ENCODE measurements at places on chromosomes 1 and 21.

GRCh38 chr1:44300852-44301251, 54.2 kb downstream of the ERI3 start:
- no peak overlapping the region for H3K4me3 ChIP-seq
- no peak overlapping the region for H3K27ac ChIP-seq
- H3K36me3 ChIP-seq = peaks cover 16% of the 10 kb centered on the region
- no peak for DNase-seq

DNA sequence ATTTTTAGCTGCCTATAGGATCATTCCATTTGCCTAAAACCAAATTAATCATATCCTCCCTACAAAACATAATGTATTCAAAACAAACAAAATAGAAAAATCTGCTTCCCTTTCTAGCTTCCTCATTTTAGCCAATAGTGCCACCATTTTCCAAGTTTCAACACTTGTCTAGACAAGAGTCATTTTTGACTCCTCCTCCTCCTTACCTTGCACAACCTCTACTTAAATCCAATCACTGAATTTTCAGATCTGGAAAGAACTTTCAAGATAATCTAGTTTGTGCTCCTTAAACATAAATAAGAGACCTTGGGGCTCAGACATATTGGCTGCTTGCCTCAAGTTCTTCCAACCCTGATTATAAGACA, 7.4 kb downstream of the STX6 start:
- no peak overlapping the region for H3K27ac ChIP-seq
- no peak for DNase-seq
- no peak overlapping the region for H3K4me3 ChIP-seq
- no peaks in the 10 kb centered on the region for H3K36me3 ChIP-seq
- no peaks in the 10 kb centered on the region for H3K27me3 ChIP-seq

DNA sequence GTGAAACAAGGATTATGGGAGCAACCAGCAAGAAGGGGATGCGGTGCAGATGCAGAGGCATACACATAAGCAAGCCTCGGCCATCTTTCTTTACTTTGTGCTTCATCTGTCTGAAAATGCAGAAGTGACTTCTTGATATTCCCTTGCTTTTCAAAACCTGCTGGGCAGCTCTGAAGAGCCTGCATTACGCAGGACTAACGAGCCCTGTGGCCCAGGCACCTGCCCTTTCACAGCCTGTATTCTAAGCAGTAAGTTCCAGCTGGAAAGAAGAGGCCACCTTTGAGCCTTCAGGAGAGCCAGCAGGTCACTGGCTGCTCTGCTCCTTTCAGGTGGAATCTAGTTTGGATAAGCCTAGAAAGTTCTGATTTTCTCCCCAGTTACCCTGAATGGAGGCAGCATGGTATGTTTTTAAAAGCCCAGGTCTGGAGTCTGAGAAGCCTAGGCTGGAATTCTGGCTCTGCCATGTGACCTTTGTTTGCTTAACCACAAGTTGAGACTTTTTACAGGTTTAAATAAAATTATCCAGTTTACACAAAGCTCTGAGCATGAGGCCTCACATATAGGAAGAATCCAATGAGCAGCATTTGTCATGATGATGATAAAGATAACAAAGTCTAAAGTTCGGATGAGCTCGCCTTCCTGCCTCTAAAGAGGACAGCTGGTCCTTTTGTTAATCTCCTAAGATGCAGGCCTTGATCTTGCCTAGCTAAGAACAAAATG, 122.9 kb downstream of the UBR4 start:
- H3K36me3 ChIP-seq = peaks cover 95% of the 10 kb centered on the region
- no peak overlapping the region for H3K27ac ChIP-seq
- DNase-seq = no peak
- no peak overlapping the region for H3K4me3 ChIP-seq

DNA sequence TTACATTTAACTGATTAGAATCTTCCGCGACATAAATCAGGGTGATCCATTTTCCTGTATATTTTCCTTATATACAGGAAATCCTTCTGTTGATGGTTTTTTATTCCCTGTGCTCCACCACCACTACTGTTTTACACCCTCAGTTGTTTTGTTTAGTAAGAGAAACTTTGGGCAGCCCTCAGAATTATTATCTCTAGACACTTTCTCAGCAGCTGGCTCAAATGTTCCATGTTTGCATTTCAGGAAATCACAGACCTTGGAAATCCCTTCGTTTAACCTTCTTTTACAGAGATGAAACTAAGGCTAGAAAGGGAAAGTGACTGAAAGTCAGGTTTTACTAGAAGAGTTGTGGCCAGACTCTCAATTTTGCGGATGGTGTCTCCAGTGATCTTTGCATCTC, 15.2 kb downstream of the ZNF697 start:
- H3K36me3 ChIP-seq = no peaks in the 10 kb centered on the region
- H3K4me3 ChIP-seq = no peak overlapping the region
- no peaks in the 10 kb centered on the region for H3K4me1 ChIP-seq
- DNase-seq = no peak

DNA sequence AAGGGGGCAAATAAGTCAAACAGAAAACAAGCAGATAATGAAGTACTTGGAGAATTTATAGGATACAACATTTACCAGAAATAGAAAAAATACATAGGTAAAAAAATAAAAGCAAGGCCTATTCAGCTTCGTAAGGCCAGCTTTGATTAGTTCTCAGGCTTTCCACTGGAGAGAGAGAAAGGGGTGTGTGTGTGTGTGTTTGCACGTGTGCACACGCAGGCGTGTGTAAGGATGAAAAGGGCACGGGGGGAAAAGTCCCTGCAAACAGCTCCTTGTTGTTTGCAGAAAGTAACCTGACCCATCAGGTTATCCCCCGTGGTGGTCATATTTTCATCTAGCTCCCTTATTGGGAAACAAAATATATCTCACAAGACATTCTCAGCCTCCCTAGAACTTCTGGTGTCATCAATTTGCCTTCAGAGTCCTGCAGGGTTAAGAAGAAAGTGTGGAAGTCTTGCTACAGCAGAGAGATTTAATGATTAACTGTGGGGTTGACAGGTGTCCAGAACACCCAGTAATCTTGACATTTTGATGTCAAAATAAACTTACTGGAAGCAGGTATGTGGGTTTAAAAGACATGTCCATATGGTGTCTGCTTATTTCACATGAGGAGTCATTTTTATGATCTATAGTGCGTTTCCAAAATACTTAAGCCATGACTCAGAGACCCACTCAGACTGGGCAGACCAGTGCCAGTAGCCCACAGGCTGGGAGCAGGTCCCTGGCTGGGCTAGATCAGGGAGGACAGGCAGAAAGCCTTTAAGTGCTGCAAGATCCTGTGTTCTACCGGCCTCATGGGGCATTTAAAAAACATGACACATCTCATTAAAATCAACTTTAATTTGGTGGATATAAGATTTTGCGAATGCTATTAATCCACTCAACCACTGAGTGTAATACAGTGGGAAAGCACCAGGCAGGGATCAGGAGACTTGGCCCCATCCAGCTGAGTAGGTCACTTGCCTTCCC, 487.6 kb upstream of the CAMK1G start:
- H3K36me3 ChIP-seq = no peaks in the 10 kb centered on the region
- no peak overlapping the region for H3K27ac ChIP-seq
- H3K4me3 ChIP-seq = no peak overlapping the region
- H3K27me3 ChIP-seq = no peaks in the 10 kb centered on the region
- DNase-seq = no peak

DNA sequence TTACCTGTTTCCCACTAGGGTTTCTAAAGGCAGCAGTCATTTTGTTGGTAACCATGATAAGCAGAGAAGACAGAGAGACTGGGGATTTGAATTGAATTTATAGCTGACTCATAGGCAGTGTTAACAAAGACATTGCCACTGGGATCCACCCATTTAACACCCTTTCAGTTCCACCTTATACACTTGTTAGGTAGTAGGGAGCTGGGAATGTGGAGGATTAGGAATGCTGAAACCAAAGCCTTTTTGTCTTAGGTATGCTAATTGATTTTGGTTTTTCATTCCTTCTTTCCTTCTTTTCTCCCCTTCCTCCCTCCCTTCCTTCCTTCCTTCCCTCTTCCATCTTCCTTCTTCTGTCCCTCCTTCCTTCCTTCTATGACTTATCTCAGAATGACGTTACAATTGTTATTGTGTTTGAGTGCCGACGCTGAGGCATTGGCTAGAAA, 7.5 kb upstream of the EVI5 start:
- peaks cover 2% of the 10 kb centered on the region for H3K27me3 ChIP-seq
- no peaks in the 10 kb centered on the region for H3K36me3 ChIP-seq
- H3K27ac ChIP-seq = no peak overlapping the region
- no peaks in the 10 kb centered on the region for H3K4me1 ChIP-seq
- no peak for DNase-seq

GRCh38 chr1:153535242-153536011, at the start of gene S100A6:
Gene S100A6, minus strand, starts transcription at chr1:153535991. Its CDS starts 652 bp downstream, at chr1:153535339.
- peak within 1 kb of the TSS; percentile 96 for H3K27ac ChIP-seq
- no peaks in the 10 kb centered on the region for H3K27me3 ChIP-seq
- H3K4me1 ChIP-seq = peaks cover 69% of the 10 kb centered on the region
- peaks cover 3% of the 10 kb centered on the region for H3K36me3 ChIP-seq
- H3K4me3 ChIP-seq = peak within 1 kb of the TSS; percentile 86

GRCh38 chr1:207268337-207268736, 53.1 kb upstream of the CD55 start:
- no peaks in the 10 kb centered on the region for H3K4me1 ChIP-seq
- no peak overlapping the region for H3K27ac ChIP-seq
- H3K27me3 ChIP-seq = no peaks in the 10 kb centered on the region
- no peaks in the 10 kb centered on the region for H3K36me3 ChIP-seq
- no peak overlapping the region for H3K4me3 ChIP-seq

DNA sequence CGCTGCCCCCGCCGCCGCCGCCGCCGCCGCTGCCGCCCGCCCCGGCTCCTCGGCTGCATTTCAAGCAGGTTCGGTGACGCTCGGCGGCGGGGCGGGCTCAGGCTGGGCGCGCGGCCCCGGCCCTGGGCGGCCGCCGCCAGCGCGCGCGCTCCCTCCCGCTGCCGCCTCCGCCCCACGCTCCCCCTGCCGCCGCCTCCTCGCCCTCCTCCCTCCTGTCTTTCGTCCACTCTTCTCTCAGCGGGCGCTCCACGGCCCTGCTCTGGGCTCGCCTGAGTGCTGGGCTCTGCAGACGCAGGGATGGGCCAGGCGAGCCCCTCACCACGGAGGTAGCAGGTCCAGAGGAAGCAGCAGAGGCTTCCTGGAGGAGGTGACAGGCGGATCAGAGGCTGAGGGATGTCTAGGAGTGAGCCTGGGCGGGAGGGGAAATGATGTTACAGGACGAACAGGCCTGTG, at the start of gene LRP8:
TSS of gene LRP8 (minus strand) at position 62 of the 453 bp plus-strand sequence. CDS start 158 bp downstream, outside the sequence.
- H3K4me3 ChIP-seq = peak within 1 kb of the TSS; percentile 75
- H3K36me3 ChIP-seq = no peaks in the 10 kb centered on the region
- DNase-seq = peak; percentile 55
- no peaks in the 10 kb centered on the region for H3K27me3 ChIP-seq

DNA sequence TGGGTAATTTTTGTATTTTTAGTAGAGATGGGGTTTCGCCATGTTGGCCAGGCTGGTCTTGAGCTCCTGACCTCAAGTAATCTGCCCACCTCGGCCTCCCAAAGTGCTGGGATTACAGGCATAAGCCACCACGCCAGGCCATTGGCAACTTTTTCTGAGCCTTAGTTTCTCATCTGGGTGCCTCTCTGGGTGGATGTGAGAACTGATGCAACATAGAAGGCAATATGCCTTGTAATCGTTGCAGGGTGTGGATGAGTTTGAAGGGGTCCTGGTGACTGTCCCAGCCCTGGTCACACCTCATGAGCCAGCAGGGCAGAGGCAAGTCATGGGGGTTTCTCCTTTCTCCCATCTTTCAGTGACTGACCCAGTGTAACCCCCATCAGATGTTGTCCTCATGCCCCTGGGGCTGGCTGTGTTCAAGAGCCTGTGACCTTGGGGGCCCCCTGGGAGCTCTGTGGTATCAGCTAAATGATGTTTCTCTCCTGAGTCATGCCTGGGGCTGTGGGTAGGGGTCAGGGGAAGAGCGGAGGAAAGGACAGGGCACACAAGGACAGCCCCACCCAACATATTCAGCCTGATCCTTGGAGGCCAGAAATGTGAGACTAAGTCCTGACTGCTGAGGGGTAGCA, 3.6 kb downstream of the COL9A2 start:
- H3K4me1 ChIP-seq = peaks cover 13% of the 10 kb centered on the region
- H3K4me3 ChIP-seq = no peak overlapping the region

- no peaks in the 10 kb centered on the region for H3K27me3 ChIP-seq
- H3K4me3 ChIP-seq = no peak overlapping the region
- H3K27ac ChIP-seq = peak overlapping the region; percentile 96
- H3K36me3 ChIP-seq = peaks cover 91% of the 10 kb centered on the region
- no peaks in the 10 kb centered on the region for H3K4me1 ChIP-seq
- DNase-seq = no peak
These were observed 20.6 kb downstream of the RUNX3 start for GRCh38 chr1:24909388-24909898.

DNA sequence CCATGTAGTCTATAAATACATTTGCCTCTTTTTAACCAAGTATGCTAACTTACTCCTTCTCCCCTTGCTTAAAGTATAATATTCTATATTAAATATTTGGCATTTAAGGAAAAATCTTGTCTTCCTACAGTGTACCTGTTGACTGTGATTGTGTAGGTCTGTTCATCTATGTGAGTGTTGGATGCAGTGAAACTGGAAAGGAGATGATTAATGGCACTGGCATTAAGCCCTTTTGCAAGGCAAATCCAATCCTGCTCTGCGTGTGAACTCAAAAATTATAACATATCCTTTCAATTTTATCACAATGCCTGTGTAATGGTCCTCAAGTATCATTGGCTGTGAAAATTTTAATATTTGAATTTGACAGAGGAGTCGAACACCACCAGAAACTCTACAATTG, 565.0 kb downstream of the KCNT2 start:
- H3K36me3 ChIP-seq = no peaks in the 10 kb centered on the region
- no peaks in the 10 kb centered on the region for H3K27me3 ChIP-seq
- no peak for DNase-seq
- H3K4me1 ChIP-seq = no peaks in the 10 kb centered on the region
- H3K27ac ChIP-seq = no peak overlapping the region

DNA sequence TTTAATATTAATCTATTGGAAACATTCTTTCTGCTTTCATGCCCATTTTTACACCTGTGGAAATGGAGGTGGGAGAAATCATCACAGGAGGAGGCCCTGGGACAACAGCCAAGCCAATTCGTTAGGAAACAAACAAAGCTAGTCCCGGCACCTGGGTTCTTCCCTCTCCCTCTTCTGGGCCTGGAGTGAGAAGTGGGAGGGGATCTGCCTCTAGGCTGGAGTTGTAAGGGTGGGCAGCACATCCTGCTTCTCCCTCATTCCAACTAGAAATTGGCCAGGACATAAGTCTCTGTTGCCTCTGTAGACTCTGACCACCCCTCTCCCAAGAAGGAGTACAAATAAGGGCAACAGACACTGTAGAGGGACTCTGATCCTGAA, 20.2 kb upstream of the ERO1B start:
- H3K27me3 ChIP-seq = no peaks in the 10 kb centered on the region
- no peaks in the 10 kb centered on the region for H3K36me3 ChIP-seq
- H3K27ac ChIP-seq = no peak overlapping the region
- DNase-seq = no peak
- no peak overlapping the region for H3K4me3 ChIP-seq
